ENCODE measurements at places on chromosomes 4 and X.

- DNase-seq, result peak; percentile 78
Observed at GRCh38 chr4:78776079-78776728, at the start of gene BMP2K. BMP2K (plus strand) TSS chr4:78776350; CDS start chr4:78776544, 194 bp downstream.

GRCh38 chr4:109675181-109675580 is 28.1 kb downstream of the CASP6 start:
- DNase-seq, result no peak

DNA sequence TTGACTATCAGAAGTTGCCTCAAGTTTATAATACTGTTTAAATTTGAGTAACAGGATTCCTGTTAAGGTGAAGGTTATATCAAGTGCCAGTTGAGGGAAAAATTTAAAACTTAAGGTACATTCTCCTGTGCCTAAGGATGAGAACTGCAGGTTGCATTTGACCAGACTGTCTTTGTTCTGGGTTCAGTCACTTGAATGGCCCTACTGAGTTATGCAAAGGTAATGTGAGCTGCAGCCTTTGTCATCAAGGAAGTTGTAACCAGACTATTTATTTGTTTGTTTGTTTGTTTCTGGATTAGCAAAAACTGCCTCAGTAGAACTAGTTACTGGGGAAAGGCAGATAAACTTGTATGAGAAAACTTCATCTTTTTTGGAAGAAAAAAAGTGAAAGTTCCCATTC is 131.9 kb downstream of the ATOH1 start:
- no peak for DNase-seq

- no peak for DNase-seq
Observed at GRCh38 chr4:20288846-20289512, 37.3 kb downstream of the SLIT2 start.

DNA sequence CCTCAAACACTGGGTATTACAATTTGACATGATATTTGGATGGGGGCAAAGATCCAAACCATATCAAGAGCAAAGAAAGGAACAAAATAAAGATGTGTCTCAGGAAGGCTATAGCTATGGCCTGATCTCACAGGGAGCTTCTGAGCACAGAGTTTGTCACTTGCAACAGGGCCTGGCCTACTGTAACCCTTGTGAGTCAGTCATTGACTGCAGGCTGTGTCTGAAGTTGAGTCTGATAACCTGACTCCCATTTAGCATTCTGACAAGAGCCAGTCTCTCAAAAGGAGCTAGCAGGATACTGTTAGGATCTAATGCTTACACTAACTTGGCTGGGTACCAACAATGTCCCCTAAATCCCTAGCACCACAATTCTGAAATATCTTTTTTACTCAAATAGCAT is 612.5 kb upstream of the TECRL start:
- DNase-seq, result no peak

DNA sequence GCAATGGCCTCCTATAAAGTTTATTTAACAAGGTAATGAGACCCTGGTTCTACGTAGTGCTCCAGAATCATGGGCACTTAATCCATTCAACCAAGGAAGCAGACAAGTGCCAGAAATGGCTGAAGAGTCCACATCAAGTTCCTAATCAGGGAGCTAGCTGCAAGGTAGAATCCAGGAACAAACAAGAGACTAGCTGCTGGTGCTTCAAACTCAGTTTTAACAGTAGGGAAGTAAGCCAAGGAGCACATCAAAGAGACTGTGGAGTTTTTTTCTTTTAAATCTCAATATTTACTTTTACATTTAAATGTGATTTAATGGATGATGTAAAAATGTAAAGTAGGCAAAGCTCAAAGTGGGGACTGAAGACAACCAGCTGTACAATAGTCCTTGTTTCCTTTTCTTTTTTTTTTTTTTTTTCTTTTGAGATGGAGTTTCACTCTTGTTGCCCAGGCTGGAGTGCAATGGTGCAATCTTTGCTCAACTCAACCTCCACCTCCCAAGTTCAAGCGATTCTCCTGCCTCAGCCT is 630.4 kb downstream of the CCSER1 start:
- no peak for DNase-seq

- no peak for DNase-seq
Observed at GRCh38 chr4:16807355-16807754, 91.1 kb downstream of the LDB2 start.

DNA sequence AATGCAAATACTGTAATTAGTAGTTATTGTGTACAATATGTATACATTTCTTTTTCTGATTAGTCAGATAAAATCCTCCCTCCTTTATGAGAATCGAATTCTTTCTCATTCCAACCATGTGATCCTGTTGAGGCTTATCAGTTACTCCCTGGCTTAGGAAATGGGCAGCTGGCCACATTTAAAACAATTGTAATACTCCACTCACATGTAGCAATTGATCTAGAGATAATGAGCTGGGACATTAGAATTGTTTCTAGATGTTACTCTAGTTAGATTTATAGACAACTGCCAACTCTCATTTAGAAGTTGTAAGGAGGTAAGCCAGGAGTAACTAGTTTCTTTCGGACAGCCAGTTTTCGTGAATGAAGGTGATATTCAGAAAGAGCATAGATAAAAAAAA is 859.3 kb upstream of the AADAT start:
- DNase-seq, result no peak

DNA sequence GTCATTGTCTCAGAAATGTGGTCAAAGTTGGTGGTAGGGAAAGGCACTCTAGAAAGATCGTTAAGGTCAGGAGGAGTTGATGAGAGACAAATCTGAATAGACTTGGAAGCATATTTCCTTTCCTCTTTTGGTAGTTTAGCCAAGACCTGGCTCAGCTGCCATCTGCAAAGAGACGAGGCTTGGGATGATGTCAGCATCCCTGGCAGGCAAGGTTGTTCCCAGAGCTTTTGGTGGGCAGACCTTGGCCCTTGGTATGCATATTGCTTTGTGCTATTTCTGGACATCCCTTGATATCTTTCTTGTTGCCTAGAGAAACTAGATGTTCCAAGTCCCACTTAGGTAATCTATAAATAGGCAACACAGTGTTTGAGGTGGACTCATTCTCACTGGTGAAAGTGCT is 82.4 kb upstream of the NAF1 start:
- no peak for DNase-seq

DNA sequence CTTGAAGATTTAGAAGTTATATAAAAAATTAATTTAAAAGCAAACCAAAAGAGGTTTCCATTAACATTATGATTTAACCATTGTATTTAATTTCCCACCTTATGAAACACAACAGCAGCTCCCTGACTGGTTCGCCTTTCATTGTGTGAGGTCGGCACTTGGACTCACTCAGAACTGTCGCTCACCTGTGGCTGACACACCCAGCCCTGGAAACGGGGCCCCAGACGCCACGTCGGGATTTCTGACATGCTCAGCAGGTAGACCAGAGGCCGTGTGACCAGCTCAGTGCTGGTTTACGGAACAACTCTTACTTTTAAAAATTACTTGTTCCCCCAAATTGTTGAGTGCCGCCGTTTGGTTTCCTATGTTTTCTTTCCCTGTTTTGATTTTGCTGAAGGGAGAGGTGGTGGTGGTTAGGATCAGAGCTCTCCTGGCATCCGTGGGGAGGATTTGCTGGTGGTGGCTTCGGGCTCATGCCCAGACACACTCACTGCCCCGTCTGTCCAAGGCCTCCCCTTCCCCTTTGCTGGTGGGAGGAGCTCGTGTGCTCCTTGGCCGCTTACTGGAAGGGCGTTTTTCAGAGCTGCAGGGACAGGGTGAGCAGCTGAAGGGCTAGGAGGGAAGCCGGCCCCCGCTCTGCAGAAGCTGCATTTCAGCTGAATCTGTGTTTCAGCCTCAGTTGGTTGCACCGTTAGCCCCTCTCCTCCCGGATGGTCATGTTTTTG is 59.2 kb downstream of the CPLX1 start:
- DNase-seq, result no peak

- no peak for DNase-seq
Observed at GRCh38 chrX:37926700-37927099, 79.3 kb upstream of the DYNLT3 start.

DNA sequence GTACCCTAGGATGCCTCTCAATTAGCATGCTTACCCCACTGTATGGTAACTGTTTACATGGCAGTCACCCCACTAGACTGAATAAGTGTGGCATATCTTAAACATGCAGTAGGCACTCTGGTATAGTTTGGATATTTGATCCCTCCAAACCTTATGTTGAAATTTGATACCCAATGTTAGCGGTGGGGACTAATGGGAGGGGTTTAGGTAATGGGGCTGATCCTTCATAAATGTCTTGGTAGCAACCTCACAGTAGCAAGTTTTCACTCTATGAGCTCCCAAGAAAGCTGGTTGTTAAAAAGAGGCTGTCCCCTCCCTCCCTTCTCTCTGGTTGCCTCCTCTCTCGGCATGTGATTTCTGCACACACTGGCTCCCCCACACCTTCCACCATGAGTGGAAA is 10.1 kb downstream of the TMEM150C start:
- no peak for DNase-seq

DNA sequence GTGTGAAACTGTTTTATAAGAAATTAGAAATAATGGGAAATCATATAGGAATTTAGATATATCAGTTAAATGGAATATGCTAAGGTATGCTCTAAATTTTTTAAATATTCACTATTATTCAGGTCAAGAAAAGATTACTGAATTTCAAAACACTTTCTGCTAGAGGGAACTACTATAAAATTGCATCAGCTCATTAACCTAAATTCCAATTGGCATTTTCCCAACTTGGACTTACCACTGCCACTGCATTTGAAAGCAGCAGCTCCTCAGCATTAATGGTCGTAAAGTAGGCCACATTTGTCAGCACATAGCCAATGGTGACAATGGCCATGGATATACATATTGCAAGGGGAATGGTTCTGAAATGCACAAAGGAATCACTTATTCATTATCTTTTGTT is 57.3 kb downstream of the SLC7A11 start:
- no peak for DNase-seq

DNA sequence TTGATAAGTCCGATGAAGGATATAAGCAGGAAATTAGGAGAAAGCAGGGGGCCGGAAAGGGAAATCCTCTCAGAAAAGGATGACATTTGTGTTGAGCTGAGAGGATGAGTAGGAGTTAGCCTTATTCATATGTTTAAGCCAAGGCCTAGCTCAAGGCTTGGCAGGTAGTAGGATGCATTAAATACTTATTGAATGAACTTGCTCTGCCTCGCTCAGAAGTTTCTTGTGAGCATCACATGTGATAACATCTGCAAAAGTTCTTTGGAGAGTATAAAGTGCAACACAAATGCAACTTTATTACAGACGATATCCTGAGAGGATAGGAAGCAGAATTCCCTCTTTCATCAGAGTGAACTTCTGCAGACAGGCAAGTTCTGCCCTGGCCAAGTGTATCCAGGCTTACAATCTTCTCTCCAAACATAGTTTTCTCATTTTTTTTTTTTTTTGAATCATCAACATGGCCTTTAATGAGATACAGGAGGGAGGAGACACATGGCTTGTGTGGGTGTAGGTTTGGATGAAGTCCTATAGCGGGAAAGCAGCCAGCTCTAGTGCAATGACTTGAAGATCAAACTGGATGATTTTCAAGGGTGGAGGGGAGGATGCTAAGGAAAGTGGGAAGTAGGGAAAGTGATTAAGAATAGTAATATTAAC is 48.1 kb downstream of the LUZP4 start:
- DNase-seq, result no peak

DNA sequence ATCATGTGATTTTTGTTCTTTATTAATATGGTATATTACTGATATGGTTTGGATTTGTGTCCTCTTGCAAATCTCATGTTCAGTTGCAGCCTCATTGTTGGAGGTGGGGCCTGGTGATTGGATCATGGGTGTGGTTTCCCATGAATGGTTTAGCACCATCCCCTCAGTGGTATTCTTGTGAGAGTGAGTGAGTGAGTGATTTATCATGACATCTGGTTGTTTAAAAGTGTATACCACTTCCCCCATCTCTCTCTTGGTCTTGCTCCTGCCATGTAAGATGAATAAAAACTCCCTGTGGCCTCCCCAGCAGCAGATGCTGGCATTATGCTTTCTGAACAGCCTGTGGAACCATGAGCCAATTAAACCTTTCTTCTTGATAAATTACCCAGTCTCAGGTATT is 111.5 kb downstream of the TAB3 start:
- DNase-seq, result no peak

DNA sequence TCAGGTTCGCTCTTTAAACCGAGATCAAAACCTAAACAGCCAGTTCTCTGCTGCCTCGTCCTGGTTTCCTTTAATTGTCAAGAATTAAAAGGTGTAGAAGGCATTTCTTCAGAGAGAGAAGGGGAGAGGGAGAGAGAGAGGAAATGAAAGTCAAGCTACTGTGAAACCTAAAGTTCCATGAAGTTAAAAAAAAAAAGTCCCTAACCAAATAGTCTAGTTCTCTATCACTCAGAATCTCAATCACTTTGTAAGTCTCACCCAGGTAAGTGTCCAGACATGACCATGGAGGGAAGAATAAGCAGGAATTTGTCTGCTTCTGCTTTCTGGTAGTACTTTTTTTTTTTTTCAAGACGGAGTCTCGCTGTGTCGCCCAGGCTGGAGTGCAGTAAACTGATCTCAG is 18.8 kb upstream of the SMIM14 start:
- no peak for DNase-seq

GRCh38 chr4:110636171-110636679 is 13.3 kb upstream of the PITX2 start:
- no peak for DNase-seq

DNA sequence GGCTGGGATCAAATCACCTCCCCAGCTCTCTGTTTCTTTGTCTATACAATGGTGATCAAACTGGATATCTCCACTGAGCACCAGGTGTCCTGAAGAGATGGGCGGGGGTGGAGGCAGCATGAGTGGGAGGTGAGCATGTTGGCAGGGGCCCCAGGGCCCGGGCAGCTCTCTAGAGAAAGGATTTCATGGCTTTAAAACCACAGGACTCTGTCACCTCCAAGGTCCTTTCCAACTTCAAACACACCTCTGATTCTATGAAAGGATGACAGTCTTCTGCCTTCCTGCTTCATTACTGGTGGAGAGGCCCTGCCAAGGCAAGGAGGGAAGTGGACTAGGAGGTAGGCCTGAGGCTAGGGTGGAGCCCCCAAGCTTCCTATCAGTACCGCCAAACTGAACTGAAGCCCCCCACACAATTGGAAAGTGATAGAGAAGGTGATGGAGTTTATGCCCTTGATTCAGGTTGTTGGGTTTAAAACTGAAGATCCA is 38.6 kb downstream of the TRIM2 start:
- DNase-seq, result no peak

GRCh38 chr4:141120036-141120593 is 13.2 kb downstream of the RNF150 start:
- DNase-seq, result no peak

- no peak for DNase-seq
Observed at GRCh38 chrX:133434197-133434820, 19.0 kb upstream of the GPC4 start.

DNA sequence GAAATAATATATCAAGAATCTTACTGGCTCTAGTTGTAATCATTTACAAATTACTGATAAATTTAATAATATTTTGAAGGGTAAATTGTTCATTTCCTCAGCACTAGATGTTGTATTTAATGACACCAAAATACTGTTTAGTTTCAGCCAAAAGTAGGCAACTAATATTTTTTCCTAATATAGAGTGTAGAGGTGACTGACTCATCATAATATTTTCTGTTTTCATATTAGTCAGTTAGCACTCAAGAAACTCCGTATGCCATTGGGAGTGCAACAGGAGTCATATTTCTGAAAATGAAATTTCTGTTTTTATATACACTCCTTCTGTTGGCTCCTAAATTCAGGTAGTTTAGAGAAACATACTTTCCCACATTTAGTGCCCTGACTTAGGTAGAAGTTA is 36.6 kb upstream of the PTPN13 start:
- DNase-seq, result no peak

GRCh38 chr4:141713771-141714445 is 77.5 kb downstream of the IL15 start:
- DNase-seq, result no peak

Measured in Ammon's horn (tissue), 1 donor.